ENCODE measurements at places on chromosomes 11 and 22.

DNA sequence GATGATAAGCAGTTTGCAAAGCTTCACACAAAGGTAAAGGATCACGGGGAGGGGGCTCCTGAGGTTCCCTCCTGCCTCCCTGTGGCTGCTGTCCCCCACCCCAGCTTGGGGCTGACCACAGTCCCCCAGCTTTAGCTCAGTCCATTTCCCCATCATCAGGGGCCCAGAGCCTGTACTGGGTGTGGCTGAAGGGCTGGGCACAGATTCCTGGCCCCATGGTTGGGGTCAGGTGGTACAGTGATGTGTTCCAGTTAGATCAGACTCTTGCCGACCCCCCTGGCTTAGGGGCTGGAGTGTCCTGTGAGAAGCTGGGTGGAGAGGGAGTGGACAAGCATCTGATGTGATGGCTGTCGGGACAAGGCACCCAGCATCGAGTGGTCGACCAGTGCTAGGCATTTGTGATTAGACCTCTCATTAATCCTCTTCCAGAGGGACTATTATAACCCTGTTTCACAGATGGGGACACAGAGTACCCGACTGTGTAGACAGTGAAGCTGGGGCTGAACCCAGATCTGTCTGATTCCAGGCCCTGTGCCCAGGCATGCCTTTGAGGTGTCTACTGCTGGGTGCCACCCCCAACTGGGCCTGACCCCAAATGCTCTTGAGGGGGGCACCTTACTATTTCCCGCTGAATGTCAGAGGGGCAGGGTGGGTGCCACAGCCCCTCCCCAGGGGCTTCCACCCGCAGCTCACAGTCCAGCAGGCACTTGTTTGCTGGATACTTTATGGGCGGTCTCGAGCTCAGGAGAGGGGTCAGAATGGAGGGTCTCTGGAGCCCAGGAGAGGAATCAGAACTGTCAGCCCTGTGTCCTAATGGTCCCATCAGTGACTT, 4.3 kb downstream of the SHANK3 start:
- DNase-seq, result no peak

DNA sequence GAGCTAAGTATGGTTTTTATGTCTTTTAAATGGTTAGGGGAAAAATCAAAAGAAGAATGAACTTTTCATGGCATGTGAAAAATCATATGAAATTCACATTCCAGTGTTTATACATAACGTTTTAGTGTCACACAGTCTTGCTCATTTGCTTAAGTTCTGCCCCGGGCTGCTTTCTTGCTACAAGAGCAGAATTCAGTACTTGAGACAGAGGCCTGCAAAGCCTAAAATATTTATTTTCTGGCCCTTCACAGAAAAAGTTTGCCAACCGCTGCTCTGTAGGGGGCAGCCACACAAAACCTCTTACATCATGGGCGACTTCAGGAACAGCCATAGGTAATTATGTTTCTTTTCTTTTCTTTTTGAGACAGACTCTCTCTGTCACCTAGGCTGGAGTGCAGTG, 1.0 kb upstream of the ATG2A start:
- no peak for DNase-seq

DNA sequence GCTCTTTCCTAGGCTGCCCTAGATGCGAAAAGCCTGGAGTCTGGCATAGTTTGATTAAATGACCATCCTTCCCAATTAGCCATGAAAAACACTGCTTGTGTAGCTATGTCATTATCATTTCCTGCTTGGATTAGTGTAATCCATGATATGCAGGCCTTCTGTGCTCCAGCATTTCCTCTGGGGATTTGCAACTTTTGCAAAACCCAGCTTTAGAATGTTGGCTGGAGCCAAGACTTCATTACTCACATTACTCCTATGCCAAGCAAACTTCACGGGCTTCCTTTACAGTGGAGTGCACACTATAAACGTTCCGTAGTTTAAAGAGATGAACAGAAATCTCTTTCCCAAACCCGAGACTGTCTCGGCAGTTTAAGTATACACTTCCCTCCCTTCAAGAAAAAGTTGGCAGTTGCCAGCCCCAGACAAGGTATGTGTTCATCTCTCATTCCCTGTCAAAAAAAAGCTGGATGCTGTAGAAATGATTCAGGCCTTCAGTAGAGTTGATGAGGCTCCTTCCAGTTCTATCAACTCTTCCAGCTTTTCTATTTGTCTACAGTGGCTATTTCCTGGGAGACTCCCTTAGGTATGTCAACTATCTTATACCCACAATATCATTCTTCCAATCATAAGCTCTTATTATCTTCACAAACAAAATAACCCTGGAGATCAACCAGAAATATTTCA, 180.0 kb downstream of the MAML2 start:
- no peak for DNase-seq

- DNase-seq, result no peak
Measured at GRCh38 chr22:17607891-17608521, 20.5 kb downstream of the ATP6V1E1 start.

DNA sequence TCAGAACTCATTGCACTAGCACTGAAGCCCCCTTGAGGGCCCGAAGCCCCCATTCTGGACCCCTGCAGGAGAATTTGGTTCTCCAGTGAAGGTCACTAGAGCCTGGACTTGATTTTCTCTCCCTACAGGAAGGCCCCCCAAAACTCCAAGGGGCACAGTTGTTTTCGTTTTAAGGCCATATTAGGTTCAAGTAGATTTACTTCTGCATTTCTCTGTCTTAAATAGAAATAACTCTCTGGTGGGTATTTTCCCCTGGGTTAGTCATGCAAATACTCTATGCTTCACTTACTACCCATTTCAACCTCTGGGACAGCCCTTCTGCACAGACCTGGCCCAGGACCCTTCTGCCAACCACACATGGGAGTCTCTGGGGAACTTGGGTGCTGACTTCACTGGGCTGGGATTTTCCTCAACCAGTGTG, 41.6 kb downstream of the WEE1 start:
- DNase-seq, result no peak

GRCh38 chr11:60762851-60763691, 6.4 kb downstream of the MS4A15 start:
- DNase-seq, result no peak

DNA sequence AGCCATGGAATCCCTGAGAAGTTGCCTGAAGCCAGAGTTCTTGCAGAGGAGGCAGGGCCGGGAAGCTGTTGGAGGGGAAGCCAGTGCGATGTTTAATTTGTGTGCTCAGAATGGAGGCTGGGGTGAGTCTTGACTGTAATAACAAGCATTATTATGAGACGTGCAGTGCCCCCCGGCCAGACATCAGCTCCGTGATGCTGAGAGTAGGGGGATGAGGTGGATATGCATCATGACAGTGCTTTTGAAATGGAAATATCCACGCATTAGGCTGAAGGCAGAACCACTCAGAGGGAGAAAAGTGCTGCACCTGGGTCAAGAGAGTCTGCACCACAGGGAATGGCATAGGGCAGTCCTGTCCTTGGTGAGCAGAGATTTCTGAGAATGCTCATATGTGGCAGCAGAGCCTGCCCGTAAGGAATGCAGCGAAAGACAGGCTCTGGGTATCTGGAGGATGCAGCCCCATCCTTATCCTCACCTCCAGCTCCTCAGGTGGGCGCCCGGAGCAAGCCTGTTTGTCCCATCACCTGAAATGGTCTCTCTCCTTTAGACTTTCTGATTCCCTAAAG, 37.6 kb upstream of the SEZ6L start:
- DNase-seq, result no peak

DNA sequence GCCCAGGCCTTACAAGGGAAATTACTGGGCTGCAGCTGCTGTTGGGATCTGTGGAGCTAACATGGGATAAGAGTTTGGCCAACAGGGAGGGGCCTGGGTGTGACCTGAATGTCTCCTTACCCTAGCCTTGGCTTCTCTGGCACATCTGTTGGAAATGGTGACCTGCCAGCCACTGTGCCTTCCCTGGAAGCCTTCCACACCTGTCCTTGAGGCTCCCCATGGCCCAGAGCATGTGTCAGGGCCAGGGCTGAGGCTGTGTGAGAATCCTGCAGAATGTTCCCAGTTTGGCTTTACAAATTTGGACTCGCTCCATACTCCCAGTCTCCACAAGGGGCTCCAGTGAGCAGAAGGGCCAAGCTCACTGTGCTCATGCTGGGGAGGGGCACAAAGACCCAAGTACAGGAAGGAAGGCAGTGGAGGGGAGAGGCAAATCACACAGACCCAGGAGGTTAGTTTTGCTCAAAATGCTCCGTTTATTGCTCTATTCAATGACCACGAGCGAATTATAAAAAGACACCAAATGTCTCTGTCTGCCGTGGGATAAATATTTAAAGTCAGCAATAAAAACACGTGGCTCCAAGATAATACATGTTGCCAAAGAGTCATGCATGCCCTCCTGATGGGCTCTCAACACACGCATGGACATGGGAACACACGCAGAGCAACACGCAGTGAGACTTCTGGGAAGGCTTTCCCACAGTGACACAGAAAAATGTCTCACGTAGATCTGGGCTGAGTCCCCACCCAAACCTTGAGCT, 1.7 kb upstream of the IGSF22 start:
- no peak for DNase-seq

- no peak for DNase-seq
Measured at GRCh38 chr11:12812849-12813248, 138.6 kb downstream of the TEAD1 start.

DNA sequence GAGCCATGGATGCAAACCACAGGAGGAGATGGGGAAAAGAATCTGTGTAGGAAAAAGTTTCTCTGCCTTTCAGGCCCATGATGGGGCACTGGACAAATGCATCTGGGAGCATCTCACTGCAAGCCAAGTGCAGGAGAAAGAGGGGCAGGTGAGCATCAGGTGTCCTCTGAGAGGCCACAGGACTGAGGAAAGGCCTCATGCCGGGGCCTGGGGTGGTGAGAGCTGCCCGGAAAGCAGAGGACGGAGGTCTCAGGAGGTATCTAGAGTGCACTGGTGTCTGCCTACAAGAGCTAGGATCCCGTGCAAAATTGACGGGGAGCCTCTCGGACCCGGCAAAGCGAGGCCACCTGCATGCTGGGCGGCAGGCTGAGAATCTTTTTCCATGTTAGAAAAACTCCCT, 73.9 kb downstream of the CTTN start:
- no peak for DNase-seq

- no peak for DNase-seq
Measured at GRCh38 chr22:27999876-28000275, 80.8 kb upstream of the PITPNB start.

DNA sequence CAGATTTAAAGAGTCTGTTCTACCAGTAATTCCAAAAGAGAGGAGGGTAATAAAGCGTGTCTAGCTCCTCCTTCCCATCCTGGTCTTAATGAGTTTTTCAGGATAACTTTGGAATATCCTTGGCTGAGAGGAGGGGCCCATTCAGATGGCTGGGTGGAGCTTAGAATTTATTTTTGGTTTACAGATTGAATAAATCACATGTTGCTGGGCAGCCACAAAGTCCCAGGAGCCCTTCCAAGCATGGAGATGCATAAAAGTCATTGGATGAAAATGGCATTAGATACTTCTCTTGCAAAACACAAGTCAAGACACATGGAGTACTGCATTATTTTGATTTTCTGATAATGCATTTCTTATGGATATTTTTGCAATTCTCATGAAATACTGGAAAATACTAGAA, 139.0 kb downstream of the TRPC6 start:
- no peak for DNase-seq

- DNase-seq, result no peak
Measured at GRCh38 chr11:76579056-76579751, 91.3 kb downstream of the LRRC32 start.

DNA sequence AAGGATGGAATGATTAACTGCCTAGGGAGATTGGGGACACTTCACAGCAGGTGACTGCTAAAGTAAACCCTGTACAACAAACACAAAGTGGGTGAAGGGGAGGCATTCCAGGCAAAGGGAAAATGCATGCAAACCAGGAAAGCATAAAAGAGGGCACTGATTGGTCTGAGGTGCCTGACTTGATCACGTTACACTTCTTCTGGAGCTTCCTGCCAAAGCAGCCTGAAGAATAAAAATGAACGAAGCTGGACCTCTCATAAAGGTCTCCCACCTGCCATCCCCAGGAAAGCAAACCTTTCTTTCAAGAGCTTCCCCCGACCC, 46.7 kb upstream of the SCUBE2 start:
- DNase-seq, result no peak

GRCh38 chr11:17529844-17530185, 14.4 kb downstream of the USH1C start:
- DNase-seq, result no peak

GRCh38 chr11:71145988-71146824, 106.2 kb downstream of the SHANK2 start:
- no peak for DNase-seq

- no peak for DNase-seq
Measured at GRCh38 chr22:24894998-24895397, 51.5 kb downstream of the LHFPL7 start.

DNA sequence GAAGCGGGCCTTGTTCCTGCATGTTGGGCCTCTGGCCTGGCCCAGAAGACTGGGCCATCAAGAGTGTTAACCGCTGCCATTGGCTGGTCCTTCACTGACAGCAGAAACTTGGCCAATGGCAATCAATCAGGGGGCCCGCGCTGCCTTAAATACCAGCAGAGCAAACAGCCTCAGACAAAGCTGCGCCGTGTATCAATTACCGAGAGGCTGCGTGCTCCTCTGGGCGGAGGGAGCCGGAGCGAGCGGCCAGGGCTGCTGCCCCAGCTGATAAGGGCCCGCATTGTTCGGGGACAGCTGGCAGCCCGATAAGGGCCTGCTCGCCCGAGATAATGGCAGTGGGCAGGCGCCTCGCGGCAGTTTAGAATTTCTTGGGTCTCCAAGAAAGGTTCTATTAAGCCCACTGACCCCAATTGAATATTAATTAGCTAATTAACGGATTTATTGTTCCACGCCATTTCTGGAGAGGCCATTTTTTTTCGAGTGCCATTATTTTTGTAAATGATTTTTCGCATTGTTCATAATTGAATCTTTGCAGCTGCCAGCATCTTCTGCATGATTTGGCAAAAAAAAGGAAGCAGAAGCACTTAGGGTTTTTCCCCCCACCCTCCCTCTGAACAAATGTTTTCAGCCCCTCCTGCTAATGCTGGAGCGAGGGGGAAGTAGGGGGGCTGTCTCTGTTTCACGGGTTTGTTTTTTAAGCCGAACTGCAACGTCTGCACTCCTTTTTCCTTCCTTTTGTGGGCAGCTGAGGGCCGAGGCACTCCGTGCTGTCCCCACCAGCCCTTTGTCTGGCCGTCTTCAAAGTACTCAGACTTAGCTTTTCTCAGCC, 37.6 kb upstream of the RIC3 start:
- no peak for DNase-seq

- DNase-seq, result no peak
Measured at GRCh38 chr11:3173795-3174194, 8.7 kb upstream of the OSBPL5 start.

DNA sequence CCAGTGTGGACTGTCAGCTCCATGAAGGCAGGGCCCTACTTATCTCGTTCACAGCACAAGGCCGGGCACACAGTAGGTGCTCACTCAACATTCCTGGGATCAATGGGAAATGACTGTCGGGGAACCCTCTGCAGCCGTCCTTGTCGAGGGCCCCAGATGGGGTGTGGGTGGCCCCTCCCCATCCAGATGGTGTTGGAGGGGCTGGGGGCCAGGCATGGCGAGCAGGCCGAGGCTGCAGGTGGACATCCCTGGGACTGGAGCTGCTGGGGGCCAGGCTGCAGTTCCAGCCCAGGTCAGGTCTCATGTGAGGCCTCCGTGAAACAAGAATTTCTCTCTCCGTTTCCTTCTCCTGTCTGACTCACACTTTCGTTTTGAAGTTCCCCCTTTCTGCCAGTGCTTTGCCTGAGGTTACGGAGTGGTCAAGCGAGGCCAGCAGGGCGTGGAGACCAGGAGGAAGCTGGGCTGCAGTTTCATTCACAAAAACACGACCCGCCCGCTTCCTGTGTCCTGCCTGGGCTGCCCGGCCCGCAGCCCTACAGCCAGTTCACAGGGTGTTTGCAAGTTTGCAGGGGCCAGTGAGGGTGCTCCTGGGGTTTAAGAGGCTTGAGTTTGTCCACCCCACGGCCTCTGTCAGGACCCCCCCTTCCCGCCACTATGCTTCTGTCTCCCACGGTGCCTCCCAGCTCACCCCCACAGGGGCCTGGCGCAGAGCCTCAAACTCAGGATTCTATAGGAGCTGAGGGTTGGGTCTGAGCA, 4.5 kb downstream of the MYEOV start:
- DNase-seq, result no peak

All from stimulated activated CD4-positive, alpha-beta T cell treated with anti-CD3 and anti-CD28 coated beads, Interleukin-12 subunit alpha, Interleukin-12 subunit beta, amount 100 ng/mL, for 48 hours (primary cell).